ENCODE measurements at places on chromosomes 7 and 10.
A peak's percentile ranks its signal among the peaks of the same experiment; 100 is the strongest.

- no peak for DNase-seq
Measured at GRCh38 chr7:112092709-112093395, 113.3 kb downstream of the DOCK4 start.

DNA sequence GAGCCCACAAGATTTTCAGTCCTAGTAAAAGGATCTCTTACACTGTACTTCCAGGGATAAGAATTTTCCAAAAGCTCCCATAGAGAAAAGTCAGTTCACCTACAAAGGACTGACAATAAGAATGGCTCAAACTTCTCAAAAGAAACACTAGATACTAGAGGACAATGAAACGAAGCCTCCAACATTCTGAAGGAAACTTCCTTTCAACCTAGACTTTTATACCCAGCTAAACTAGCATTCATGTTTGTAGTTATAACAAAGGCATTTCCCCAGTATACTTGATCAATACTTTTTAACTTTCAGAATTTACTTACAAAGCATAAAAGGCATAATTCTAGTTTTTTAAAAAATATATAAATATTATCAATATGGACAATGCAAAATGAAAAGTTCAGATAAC is 41.0 kb upstream of the DNAAF5 start:
- DNase-seq = no peak

GRCh38 chr7:157711353-157711888 is 374.6 kb downstream of the DNAJB6 start:
- peak; percentile 49 for DNase-seq

DNA sequence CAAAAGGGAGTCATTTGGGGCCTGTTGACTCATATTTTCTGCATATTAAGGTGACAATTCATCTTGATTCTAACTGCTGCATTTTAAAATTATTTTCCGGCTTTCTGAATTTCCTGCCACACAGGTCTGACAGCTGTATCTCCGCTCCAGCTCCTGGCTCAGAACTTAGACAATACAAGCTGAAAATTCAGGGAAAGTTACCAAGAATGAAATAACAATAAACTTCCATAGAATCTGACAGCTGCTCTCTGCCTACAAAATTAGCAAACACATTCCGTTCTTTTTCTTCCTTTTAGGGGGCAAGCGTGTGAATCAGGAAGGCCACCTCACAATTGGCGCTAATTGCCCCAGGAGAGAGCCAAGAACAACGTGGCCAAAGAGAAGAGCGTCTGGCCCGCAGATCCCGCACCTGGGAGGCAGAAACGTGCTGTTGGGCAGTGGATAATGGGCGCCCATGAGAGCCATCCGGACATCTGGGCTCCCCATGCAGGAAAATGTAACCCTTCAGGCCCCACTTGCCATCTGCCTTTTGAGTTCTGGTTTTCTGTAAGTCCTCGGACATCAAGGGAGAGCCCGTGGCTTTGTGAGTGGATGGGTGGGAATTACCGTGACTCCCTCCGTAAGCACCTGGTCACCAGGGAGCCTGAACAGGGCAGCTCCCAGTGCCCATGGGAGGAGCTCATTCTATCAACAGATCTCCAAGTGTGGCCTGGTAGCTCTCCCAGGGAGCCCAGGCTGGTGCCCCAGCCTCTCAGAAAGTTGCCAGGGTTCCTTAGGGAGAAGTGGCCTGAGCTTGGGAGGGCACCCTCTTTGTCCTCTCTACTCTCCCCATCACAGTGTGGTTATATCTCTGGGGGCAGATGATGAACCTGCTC is 5.0 kb downstream of the CLRN3 start:
- DNase-seq = no peak

DNA sequence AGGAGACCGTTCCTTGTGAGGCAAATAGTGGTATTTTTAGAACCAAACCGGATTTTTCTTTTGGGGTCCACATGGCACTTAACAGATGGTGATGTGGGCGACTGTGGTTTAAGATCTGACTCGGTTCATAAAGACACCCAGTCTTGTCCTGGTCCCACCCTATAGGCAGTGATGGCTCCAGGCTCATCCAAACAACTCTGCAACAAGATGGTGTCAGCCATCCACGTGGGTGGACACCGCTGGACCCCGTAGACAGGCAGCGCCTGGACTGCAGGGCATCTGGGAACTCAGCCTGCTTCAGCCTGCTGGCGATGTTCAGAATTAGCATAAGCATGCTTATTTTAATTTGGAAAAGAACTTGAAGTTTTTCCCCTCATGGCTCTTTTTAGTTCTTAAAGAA is 258.4 kb upstream of the FZD1 start:
- DNase-seq = no peak

DNA sequence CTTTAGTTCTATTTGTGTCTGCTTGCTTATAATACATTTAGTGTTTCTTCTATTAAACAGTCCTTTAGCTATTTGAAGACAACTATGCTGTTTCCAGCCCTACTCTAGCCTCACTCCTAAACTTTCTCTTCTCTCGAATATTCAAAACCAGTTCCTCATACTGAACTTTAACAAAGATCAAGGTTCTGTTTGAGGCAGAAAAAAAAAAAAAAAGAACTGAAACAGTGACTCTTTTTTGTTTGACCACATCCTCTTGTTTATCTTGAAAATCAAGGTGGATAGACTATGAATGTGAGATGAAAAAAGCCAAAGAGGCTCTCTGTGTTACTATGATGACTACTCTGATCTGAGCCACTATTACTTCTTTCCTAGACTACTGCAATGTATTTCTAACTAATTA is 154.3 kb downstream of the ZNF365 start:
- no peak for DNase-seq

DNA sequence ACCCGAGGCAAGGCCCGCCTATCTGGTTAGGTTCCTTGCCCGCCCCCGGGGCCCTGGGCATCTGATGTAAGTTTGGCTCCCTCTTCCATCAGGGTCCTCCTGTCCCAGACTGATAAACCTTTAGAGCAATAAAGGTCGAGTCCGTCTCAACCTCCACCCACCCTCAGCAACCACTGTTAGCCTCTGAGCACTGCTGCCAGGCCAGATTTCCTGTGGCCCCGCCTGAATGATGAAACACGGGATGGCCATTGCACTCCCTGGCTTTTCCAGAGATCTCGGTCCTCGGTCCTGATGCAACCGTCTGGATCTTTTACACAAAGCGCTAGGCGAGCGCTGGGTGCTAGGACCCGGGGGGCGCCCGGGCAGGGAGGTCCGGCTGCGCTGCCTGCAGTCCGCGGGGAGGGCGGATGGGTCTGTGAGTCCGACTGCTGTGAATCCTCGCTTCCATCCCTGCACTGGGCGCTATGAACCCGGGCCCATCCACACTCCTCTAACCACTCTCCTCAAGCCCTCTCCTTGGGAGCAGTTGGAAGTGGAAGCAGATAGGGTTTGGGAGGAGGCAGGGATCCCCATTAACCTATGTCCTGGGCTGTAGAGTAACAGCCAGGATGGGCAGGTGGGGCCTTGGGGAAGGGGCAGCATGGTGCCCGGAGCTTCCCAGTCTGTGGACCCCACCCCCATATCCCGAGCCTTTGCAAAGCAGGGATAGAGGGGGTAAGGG is 875 bp upstream of the DDIT4 start:
- DNase-seq = peak; percentile 89

DNA sequence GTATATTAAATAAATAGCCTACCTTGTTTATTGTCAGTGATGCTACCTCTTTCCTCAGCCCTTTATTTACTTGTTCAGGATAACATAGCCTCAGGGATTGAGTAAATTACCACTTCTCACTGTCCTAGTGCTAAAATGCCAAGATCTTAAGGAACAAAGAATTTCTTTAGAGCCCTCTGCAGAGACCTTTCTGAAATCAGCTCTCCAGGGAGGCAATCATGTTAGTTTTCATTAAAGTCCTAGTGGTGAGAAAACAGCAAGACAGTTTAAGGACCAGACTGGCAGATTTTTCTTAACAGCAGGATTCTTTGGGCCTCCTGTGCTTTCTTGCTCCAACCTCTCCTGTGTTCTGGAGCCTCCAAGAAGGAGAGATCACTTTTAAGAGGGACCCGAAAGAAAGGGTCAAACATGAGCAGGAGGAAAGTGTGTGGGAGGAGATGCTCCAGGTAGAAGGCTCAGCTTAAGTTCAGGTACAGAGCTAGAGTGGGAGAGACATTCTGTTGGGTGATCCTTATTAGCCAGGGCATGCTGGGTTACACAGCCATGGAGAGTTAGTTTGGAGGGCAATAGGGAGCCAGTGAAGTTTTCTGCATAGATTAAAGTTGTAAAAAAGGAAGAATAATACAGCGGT is 1.2 kb upstream of the PLCE1 start:
- no peak for DNase-seq

DNA sequence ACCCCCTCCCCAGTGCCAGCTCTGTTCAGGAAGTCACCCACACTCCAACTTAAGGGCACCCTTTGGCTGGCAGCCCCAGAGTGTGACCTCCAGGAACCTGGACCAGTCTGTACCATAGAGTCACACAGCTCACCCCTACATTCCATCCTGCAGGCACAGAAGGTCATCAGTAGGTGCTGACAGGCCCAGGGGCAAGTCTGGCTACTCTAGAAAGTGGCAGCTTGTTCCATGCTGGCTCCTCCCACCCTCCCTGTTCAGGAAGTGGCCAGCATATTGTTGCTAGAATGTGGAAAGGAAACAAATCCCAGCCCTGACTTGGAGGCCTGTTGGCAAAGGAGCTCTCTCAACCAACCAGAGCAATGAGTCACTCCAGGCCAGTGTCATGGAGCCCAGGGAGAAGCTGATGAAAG is 3.2 kb upstream of the NCOA4 start:
- no peak for DNase-seq

DNA sequence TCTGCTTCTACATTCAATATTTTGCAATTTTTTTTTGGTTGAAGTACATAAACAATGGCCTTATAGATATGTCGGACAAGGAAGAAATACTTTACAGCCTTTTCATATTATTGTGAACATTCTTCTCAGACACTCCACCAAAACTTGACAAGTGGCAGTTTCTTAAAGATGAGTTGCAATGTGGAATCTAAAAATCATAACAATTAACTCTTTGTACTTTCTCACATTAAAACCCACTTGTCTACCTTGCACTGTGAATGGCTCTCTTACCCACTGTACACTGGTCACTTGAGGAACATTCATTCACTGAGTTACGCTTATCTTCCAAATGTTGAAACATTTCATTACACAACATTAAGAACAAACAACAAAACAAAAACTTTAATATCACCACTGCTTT is 44.2 kb downstream of the ARHGAP12 start:
- no peak for DNase-seq

DNA sequence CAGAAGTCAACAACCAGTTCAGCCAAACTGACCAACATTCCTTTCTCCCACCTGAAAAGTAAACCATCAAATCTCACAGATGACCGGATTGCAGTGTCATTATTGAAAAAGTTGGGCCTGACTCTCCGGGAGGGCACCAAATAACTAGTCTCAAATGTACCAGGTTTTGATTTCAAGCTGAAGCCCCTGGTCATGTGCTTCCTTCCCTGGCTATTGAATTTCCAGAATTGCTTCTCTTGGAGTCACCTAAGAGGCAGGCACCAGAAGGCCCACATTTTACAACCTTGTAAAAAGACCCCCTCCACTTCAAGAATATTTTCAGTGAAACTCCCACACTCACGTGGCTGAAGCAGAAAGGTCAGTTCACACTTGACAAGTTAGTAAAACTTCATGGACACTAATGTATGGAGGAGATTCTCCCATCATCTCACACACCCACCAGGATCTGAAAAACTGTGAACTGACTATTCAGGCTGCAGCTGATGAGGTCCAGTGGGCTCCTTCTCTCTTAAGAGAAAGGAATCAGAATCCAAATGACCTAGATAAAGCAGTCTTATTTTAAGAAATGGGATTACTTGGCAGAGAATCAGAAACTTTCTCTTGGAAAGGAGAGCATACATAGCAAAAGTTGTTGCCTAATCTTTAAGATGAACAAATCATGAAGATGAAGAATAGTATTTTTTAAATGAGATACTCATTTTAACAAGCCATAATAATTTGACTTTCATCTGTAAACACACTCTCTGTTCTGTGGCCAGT is 53.6 kb downstream of the DLD start:
- DNase-seq = no peak

- DNase-seq = no peak
Measured at GRCh38 chr10:60518745-60519144, 129.1 kb upstream of the ANK3 start.

DNA sequence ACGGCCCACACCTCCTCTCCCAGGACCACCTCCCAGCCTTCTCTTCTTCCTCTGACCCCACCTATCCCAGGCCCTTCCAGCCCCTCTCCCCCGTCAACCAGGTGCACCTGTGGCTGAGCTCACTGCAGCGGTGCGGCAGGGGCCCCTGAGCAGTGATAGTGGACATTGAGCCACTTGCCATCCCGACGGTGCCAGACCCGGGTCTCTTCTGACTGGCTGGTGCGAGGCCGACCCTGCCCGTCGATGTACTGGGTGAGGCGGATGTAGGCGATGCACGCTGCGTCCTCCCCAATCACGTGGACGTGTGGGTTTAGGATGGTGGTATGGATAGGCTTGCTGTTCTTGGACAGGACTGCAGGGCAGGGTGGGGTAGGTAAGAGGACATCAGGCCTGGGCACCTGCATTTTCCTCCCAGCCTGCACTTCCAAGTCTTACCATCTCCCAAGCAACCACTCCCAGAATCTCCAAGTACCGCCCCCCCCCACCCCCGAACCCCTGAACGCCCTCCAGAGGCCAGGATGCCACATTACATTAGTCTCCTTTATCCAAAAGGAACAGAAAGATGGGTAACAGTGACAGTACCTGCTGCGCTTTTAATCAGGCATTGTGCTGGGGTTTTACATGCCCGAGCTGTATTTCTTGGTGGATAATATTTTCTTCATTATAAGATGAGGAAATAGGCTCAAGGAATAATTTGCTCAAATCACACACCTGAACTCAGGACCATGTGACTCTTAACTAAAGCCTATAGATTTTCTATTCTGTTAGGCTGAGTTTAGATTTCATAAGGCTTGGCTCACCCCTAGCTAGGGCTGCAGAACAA is 3.7 kb upstream of the NDST2 start:
- DNase-seq = peak; percentile 65

GRCh38 chr10:11602919-11603523 is 8.4 kb downstream of the USP6NL start:
- DNase-seq = no peak

- no peak for DNase-seq
Measured at GRCh38 chr7:13910805-13911551, 78.5 kb downstream of the ETV1 start.

DNA sequence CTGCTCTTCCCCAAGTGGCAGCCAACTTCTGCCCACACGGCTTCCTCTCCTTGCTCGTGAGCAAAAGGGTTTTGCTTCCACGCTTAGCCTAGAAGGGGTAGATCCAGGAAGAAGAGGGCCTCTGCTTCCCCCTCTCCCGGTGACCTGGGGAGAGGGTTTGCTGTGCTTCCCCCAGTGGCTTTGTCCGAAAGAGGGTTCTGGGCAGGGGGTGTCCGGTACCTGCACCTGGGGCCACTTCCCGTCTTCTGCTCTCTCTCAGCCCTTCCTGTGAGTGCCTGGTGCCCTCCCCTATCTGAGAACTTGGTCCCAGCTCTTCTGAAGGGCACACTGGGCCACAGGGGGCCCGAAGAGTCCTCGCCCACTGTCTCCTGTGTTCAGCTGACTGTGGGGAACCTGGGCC is 11.3 kb downstream of the JAKMIP3 start:
- no peak for DNase-seq

- no peak for DNase-seq
Measured at GRCh38 chr7:141393056-141393455, 158.2 kb upstream of the AGK start.
